Activated T-cell treated with anti-CD3 and anti-CD28 coated beads for 4 hours (primary cell): ENCODE measurements at places on chromosomes 11 and 22.

- DNase-seq: no peak
Measured at GRCh38 chr11:74691755-74692154, 39.5 kb downstream of the CHRDL2 start.

GRCh38 chr11:20003351-20003750 lies 156.9 kb downstream of the DBX1 start:
- DNase-seq: no peak

DNA sequence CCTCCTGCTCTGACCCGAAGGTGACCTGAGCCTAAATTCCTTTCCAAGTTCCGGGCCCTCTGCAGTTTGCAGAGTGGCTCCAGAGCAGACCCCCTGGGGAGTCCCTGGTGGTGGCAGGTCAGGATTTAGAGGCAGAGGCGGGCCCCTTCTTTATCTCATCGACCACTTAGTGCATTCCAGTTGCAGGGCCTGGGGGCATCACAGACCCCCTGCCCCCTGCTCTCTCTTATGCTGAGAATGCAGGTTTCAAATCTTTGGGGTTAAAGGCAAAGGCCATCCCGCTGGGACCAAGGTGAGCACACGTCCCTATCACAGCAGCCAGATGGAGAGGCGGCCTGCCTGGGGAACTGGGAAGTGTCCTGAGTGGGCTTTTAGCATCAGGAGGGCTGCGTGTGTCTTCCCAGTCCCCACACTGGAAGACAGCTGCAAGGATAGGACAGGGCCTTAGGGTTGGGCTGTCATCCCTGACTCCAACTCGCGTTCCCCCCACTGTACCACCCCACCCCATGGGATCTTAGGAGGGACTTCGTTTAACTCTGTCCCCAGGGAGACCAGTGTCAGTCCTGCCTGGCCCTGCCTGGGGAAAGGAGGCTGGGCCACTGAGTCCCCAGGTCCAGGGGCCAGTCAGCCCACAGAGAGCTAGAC lies 11.3 kb downstream of the DERL3 start:
- DNase-seq: no peak

DNA sequence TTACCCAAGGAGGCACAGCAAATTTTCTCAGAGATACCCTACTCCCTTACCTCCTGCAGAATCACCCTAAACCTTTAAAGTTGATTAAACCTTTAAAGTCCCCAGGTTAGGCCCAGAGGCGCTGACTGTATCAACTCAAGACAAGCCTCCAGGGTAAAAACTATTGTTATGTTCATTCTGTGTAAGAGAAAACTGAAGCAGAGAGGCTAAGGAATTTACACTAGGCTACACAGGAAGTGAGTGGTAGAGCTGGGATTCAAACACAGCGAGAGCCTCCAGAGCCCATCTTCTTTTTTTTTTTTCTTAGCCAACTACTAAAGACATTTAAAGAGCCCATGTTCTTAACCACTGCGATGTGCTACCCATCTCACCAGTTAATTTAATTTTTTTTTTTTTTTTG lies 56.3 kb upstream of the GRK3 start:
- DNase-seq: no peak

GRCh38 chr22:46432164-46433068 lies 96.9 kb downstream of the TRMU start:
- DNase-seq: peak; percentile 25

DNA sequence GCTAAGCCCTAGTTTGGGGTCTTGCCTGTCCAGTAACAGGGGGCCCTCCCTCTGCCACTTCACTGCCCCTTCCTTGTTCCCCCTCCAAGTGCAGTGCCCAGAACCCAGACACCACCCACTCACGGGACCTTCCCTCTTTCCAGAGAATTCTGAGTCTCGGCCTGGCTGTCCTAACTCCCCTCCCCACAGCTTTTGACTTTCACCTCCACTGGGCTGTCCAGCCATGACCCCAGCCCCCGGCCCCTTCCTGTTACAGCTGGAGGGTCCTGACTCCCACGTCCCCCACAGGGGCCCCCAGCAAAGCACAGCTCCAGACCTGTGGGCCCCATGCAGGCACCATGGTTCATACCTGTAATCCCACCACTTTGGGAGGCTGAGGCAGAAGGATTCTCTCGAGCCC lies 71.5 kb downstream of the BRD1 start:
- DNase-seq: no peak

- DNase-seq: no peak
Measured at GRCh38 chr11:118108513-118108912, 21.8 kb upstream of the SMIM35 start.

GRCh38 chr22:46546466-46547178 lies 9.2 kb upstream of the CELSR1 start:
- no peak for DNase-seq

GRCh38 chr11:3707176-3707575 lies 36.0 kb upstream of the CHRNA10 start:
- DNase-seq: no peak

DNA sequence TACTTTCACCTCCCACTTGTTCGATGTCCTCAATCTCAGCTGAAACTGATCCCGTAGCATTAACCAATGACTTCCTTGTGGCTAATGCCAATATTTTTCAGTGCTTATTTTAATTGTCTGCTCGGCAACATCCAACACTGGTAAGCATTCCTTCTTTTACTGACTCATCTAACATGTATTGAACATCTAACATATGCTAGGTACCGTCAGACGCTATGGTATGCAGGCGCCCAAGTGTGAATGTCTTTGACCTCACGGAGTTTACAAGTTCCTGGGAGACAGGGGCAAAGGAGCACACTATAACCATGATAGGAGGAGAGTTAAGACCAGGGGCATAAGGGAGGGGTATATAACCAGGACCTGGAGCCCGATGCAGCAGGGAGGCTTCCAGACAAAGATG lies 1.7 kb downstream of the BRMS1 start:
- no peak for DNase-seq

GRCh38 chr22:49093192-49093880 lies 734.3 kb downstream of the BRD1 start:
- DNase-seq: no peak

DNA sequence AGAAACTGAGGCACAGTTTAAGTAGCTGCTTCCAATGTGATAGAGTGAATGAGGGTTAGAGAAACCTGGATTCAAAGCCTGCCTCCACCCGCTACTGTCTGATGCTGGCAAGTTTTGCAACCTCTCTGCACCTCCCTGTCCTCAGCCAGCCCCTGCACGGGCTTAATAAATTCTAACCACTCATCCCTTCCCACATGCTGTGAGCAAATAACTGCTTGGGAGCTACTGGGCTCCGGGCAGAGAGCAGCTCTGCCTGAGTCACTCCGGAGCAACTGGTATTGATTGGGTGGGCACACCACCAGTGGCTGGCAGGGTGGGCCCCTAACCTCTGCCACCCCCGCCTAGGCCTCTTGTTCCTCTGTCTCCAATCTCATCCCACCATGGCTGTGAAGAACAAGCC lies 104.3 kb upstream of the SYT13 start:
- no peak for DNase-seq

- DNase-seq: peak; percentile 68
Measured at GRCh38 chr11:76208438-76209374, 2.4 kb upstream of the WNT11 start.

DNA sequence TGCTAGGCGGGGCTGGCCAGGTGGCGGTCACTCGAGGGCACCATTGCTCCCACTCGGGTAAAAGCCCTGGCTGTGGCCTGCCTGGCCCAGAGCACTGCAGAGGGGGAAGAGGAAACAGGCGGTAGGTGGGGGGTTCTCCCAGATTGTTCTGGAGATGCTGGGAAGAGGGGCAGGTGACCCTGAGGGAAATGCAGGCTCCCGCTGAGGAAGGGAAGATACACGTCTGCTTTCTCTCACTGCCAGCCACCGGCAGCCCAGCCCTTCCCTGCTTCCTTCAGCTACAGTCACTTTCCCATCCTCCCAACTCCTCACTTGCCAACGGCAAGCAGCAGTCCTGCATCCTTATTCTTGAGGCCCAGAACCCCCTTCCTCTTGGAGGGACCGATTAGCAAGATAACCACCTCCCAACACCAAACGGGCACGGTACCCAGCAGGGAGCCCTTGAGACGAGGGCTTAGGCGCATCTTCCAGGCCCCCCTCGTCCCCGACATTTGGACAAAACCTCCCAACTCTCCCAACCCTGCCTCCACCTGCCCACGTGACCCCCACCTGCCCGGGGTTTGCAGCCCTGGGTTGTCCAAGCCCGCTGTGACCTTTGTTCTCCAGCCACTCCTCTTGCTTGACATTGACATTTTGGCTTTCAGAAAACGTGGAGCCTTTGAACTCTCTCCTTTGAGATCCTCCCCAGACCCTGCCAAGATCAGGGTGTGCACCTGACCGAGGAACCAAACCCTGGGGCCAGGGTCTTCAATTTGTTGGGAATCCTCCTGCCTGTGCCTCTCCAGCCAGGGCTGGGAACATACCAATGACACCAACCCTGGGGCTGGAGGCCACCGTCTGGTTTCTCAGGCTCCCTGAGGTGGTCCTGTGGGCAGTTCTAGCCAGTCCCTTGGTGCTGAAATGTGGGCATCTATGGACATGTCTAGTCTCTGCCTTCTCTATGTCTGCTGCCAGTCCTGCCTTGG lies 48.8 kb upstream of the TTLL12 start:
- DNase-seq: no peak

- DNase-seq: no peak
Measured at GRCh38 chr11:69874178-69874983, 55.2 kb upstream of the FGF3 start.

GRCh38 chr11:25943777-25944661 lies 387.9 kb upstream of the ANO3 start:
- DNase-seq: no peak

DNA sequence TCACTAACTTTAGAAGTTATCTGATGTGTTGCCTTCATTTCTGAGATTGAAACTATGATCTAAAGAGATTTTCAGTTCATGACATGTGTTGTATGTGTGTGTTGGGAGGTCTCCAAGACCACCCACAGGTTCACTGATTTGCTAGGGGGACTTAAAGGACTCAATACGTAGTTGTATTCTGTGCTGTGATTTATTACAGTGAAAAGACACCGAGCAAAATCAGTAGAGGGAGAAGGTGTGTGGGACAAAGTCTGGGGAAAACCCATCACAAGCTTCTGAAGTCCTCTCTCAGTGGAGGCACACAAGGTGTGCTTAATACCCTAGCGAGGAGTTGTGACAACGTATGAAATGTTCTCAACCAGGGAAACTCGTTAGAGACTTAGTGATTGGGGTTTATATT lies 35.6 kb downstream of the RNF169 start:
- no peak for DNase-seq

GRCh38 chr11:92720385-92720784 lies 249.1 kb upstream of the MTNR1B start:
- no peak for DNase-seq

GRCh38 chr22:17637490-17638181 lies 921 bp upstream of the BCL2L13 start:
- DNase-seq: no peak

DNA sequence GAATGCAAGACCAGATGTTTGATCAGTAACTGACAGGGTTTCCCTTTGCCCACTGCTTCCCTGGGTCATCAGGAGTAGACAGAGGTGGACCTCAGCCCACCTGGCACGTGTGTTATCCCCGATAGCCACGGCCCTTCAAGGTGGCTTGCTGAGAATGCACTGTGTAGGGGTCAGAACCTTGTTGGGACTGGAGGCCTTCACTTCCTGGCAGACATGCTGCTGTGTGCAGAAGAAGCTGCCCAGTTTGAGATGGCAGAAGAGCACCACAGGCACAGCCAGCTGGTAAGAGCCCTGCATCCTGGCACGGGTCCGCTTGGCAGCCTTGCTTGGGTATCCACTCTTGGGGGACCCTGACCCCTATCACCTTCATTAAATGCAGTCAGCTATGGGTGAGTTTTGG lies 81.8 kb downstream of the SFI1 start:
- no peak for DNase-seq

DNA sequence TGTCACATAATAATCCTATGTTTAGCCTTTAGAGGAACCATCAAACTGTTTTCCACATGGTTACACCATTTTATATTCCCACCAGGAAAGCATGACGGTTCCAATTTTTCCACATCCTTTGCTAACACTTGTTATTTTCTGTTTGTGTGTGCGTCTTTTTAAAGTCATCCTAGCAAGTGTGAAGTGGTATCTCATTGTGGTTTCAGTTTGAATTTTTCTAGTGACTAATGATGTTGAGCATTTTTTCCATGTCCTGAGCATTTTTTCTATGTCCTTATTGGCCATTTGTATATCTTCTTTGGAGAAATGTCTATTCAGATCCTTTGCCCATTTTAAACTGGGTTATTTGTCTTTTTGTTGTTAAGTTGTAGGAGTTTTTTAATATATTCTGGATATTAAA lies 53.7 kb upstream of the DEPDC7 start:
- DNase-seq: no peak

DNA sequence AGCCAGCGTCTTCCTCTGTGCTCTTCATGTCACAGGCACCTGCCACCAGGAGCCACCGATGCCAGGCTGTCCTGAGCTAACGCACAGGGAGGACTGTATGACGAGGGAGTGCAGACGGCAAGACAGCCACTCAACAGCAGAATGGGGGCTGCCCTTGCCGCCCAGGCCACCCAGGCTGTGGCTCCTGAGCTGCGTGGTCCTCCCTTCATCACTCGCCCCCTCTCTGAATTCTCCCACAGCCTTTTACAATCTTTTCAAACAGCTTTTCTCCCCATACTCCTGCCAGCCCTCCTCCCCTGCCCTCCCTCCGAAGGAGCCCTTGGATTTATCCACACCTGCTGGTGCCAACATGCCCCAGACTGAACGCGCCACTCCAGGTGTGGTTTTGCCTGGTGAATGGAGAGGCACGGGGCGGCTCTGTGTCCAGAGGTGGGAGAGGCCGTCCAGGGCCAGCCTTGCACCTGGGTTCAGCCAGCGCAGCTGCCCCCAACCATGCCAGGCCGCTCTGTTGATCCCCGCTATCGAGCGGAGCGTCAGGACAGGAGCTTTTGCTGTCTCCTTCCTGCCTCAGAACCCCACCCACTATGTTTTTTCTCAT lies 22.0 kb downstream of the OVOL1 start:
- no peak for DNase-seq

- no peak for DNase-seq
Measured at GRCh38 chr11:115488945-115489344, 15.3 kb downstream of the CADM1 start.

DNA sequence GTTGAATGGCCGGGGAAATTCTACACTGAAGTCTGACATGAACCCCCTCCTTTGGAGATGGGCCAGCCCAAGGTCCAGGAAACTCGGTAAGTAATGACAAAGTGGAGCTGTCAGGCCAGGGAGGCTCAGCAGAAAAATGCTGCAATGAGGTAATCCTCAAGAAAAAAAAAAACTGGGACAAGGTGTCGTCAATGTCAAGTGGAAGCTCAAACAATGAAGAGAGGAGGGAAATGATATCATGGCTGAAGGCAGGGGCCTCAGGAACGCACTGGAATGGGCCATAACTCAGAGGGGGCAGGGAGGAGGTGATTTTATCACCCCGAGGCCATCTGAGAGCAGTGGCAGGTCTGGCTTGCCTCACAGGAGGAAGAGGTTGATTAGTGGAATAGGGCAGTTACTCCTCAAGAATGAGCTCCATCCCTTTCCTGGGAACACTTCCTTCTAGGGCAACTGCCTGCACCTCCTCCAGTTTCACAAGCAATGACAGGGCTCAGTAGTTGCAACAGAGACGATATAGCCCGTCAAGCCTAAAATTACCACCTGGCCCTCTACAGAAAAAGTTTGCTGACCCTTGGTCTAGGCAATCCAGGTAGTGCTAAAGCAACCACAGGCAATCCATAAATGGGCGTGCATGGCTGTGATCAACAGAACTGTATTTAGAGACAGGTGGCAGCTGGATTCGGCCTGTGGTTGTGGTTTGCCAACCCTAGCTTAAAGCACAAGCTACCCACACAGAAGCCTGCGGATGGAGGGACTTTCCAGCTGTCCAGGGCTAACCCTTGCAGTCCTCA lies 65.2 kb downstream of the FBXO7 start:
- DNase-seq: no peak
